Activated CD8-positive, alpha-beta T cell treated with anti-CD3 and anti-CD28 coated beads, Interleukin-2, amount 10 ng/mL, durations not matched to agents 7 days and 5 days (primary cell): ENCODE measurements at places on chromosomes 12 and 14. TPM values are rescaled to one million over a fixed set of nuclear protein-coding genes. Genes with fewer than 3 reads are reported as not detected.
A peak's percentile ranks its signal among the peaks of the same experiment; 100 is the strongest.

UBC gene
- 974 TPM for total RNA-seq

SPIC gene
- not detected for total RNA-seq

DNAL1 gene
- 6.3 TPM for total RNA-seq

NRIP2 gene
- total RNA-seq, result not detected

APOF gene
- not detected for total RNA-seq

GRCh38 chr12:11732023-11732422 is 82.5 kb downstream of the ETV6 start:
- DNase-seq, result no peak

GRCh38 chr14:105470350-105471296 is 4.0 kb upstream of the CRIP2 start:
- no peak for DNase-seq

DNA sequence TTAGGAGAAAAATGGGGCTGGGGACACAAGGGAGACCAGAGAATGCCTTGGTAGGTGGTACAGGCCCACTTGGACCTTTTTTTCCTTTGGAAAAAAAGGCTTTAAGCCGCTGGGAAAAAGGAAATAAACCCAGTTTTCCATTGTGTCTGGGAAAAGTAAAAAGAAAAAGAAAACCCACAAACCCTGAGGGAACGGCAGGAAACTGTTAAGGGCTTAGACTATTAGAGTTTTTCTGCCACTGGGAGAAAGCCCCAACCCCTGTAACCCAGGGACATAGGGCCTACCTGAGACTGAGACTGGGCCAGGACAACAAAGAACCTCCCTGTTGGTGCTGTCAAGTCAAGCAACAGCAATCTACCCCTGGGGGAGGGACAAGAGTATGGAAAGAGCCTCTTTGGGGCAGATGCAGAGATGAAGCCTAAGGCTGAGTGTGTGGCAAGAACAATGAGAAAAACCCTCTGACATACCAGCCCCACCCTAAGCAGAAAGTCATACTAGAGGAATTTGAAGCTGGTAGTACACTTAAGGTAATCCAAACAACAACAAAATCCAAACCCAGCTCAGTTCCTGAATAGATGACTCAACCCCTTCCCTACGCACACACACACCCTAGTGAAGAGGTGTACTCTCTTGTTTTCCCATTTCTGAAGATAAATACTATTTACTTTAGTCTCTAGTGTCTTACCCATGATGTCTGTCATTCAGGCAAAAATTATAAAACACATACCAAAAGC is 22.8 kb downstream of the ATF1 start:
- DNase-seq, result no peak

DNA sequence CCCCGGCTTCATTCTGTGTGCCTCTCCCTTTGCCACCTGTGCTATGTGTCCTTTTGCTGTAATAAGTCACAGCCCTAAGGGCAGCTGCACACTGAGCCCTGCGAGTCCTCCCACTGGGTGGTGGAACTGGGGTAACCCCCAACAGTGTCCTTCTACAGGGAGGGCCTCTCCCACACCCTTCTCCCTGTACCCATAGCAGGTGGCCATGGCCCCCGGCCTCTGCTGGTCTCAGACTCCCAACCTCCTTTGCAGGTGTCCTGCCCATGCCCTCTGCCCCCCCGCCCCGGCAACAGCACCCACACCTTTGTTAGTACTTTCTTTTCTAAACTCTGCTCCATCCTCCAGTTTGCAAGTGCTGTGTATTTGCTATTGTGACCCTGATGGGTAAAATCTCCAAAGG is 171.8 kb downstream of the PIWIL1 start:
- no peak for DNase-seq

GRCh38 chr12:1566449-1567135 is 27.8 kb downstream of the FBXL14 start:
- no peak for DNase-seq

DNA sequence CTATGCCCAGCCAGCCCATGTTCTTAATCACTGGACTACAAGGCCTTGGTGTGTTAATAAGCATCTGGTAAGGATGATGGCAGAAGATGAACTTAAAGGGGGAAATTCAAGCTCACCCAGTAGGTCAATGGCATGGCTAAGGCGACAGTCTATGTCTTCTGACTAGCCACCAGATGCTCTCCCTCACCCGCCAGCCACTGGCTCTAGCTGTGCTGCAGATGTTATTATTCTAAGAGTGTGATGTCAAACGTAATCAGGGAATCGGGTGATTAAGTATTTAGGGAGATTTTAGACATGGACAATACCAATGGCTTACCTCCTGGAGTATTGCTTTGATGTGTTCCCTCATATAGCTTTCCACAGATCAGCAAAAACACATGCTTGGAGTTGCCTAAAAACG is 39.2 kb upstream of the MAX start:
- DNase-seq, result no peak

DNA sequence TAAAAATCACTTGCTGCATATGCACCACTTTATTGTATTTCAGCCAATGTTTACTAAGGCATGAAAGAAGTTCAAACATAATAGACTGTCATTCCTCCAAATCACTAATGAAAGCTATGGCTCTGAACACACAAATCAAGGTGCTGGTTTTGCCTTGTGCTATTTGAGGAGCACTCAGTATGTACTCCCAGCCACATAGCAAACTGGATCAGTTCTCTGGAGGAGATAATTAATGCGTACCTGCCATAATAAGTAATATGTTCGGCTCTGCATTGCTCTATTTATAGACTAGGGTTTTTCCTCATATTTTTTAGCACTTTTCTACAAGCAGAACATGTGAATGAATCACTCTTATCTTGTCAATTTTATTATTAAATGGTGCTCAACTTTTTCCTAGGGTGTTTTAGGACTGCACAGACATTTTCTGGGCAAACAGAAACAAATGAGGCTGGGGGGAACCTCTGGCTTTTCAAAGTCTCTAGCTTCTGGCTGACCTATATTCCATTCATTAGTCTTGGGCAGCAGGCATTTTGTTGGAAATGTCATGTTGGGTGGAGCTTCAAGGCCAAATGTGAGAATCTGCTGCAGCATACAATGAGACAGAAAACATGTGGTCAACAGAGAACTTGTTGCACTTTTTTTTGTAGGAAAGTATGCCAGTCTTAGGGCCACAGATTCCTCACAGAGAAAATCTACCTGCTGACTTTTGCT is 88.4 kb downstream of the GRIP1 start:
- no peak for DNase-seq

DNA sequence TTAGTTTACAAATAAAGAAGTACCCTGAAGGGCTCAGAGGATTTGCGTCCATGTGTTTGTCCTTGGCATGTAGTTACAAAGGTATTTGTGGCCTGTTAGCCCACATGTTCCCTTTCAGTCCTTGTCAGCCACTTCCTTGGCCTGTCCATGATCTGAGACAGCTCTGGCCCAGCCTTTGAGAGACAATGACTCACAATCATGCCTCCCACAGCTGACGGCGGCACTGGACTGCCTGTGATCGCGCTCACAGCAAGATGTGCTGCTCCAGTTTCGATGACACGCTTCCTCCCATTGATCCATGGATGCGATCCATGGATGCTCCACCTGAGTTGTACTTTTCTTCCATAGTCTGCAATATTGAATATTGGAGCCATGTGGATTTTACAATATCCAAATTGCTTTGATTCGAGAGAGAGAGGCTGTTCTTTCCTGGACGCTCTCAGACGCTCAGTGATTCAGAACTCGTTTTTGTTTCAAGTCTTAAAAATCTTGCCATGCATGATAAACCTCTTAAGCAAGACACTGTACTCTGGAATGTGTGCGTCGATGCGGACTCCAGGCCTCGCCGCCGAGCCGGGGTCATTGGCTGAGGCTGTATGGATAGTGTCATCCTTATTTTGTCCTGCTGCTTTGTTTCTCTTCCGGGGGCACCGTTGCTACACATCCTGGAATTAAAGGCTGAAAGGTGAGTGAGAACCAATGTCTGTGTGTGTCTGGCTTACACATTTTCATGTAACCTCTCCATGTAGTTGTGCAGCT is 220.1 kb downstream of the GLT1D1 start:
- DNase-seq, result no peak

DNA sequence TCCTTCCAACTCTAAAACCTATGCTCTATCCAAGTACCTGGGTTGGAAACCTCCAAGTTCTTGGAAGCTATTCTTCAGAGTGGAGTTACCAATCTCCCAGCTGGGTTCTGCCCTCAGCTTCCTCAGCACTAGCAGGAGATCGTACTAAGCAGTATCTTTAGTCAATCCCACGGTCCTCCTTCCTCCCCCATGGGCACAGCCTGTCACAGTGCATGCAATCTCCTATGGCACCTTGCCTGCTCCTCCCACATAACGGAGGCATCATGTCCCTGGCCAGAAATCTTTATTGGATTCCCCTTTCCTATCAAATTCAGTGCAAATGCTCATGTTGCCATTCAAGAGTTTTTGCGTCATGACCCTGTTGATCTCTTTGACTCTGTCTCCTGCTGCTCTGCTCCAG is 5.4 kb upstream of the LPAR5 start:
- no peak for DNase-seq

DNA sequence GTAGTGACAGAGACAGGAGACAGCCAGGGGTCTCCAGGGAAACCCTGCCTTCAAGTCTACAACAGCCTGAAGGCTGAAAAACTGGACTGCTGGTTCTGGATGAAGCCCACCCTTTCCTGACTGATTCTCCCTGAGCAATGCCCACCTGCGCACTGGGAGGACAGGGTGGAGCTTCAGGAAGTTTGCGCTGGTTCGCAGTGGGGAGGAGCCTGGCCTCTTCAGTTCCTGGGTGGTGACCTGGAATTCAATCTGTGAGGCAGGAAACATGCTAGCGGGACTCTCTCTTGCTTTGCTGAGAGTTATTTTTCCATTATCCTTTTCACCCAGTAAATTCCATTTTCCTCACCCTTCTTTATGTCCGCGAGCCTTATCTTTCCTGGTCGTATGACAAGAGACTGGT is 600.8 kb downstream of the TRHDE start:
- DNase-seq, result no peak

- DNase-seq, result no peak
These were observed 455.0 kb upstream of the TMPO start for GRCh38 chr12:98060411-98060810.

GRCh38 chr12:12443431-12443878 is 86.6 kb downstream of the BORCS5 start:
- no peak for DNase-seq

GRCh38 chr12:112803620-112804282 is 12.2 kb downstream of the RPH3A start:
- no peak for DNase-seq

DNA sequence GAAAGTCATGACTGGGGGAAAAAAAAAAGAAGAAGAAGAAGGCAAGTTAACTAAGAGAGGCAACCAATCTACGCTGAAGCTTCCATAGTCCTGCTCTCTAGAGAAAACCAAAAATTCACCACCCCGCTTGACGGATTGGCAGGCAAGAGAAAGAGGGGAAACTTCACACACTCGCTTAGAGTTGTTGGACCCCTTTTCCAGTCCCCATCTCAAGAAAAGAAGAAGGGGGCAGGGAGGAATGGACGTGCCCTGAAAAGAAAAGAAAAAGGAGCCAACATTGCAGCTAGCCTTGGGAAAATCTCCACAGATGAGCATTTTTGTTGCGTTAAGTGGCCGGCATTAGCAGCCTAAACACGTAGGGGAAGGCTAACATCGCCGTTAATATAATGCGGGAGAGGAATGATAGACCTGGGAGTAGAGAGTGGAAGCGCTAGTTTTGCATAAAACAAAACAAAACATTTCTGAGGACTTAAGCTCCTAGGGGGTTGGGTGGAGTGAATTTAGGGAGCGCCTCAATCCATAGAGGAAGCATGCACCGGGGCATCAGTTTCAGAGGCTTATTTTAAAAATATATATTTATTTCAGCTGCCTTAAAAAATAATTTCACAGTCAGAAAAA is 11.3 kb upstream of the FOXG1 start:
- DNase-seq, result no peak

- peak; percentile 86 for DNase-seq
These were observed 3.3 kb upstream of the CIPC start for GRCh38 chr14:77094672-77095284.

DNA sequence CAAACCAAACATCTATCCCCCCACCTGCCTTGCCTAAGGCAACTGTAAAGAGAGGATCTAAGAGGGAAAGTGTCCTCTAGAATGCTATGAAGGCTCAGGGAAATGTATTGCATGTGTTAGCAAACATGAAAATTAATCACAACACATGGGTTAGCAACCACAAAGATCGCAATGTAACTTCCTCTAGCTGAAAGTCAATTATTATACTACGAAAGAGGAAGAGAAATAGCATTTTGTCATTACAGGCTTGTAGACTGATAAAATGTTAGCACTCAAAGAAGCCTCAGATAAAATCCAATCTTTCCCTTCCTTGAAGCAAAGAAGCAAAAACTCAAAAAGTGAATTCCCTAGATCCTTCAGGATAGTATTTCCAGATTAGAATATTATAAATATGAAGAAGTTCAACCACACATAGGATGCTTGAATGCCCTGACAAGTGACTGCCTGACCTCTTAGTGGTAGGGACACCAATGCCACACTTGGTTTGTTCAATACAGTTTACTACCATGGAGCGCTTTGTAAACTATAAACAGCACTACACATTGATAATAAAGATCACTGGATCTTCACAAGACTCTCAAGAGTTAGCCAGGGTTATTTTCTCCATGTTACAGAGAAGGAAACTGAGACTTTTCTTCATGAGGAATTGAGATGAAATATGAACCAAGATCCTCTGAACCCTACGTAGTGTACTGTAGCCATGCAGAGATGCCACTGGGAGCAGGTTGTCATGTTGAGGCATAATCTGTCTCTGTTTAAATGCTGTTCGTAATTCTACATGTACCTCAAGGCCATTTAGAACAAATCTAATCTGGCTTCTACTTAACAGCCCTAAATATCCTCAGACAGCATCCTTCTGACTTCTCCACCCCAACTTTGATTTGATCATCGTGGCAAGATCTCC is 100.7 kb downstream of the ITPR2 start:
- no peak for DNase-seq

GRCh38 chr12:54197431-54197909 is 8.7 kb upstream of the SMUG1 start:
- DNase-seq, result no peak

GRCh38 chr14:49692193-49692757 is 645 bp upstream of the KLHDC1 start:
- DNase-seq, result no peak

DNA sequence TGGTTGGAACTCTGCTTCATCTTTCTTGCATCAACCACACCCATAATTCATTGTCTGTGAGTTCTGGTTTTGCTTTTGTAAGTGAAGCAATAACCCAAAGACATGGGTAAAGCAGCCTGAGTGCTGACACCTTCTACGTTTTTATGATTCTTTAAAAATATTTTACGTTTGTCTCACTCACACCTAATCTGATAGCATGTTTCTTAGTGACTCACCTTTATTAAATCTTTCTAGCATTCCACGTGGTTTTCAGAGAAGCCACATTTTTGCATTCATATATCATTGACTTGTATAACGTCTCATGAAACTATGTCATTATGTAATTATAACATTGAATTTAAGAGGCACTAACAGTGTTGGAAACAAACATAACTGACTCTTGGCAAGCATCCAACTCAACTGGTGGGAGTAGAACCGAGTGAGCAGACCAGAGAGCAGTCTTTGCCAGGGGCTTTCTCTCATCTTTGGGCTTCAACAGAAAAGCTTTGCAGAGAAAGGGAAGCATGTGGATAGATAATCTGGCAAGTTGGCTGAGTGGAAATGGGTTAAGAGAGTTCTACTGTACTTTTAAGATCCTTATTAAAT is 118.8 kb downstream of the TPH2 start:
- DNase-seq, result no peak

GRCh38 chr12:123062681-123063486 is 82.4 kb downstream of the ARL6IP4 start:
- DNase-seq, result no peak
